Right ventricle myocardium inferior (tissue), 1 donor: ENCODE measurements at places on chromosomes 4 and X. TPM values are rescaled to one million over a fixed set of nuclear protein-coding genes. Genes with fewer than 3 reads are reported as not detected.

CXorf49 gene
- not detected for total RNA-seq

GRCh38 chrX:14267216-14267615 is 237.5 kb upstream of the GEMIN8 start:
- DNase-seq: no peak

- DNase-seq: no peak
Observed at GRCh38 chr4:98930311-98930865, 1.5 kb upstream of the EIF4E start.

- no peak for DNase-seq
Observed at GRCh38 chrX:53715346-53715924, 28.9 kb upstream of the HUWE1 start.

GRCh38 chrX:34956916-34957315 is 14.3 kb downstream of the FAM47B start:
- no peak for DNase-seq

CHST7 gene
- 15.1 TPM for total RNA-seq

GLRA2 gene
- total RNA-seq: not detected

CT45A3 gene
- not detected for total RNA-seq

- no peak for DNase-seq
Observed at GRCh38 chr4:139682741-139683151, 17.1 kb downstream of the MGST2 start.

DNA sequence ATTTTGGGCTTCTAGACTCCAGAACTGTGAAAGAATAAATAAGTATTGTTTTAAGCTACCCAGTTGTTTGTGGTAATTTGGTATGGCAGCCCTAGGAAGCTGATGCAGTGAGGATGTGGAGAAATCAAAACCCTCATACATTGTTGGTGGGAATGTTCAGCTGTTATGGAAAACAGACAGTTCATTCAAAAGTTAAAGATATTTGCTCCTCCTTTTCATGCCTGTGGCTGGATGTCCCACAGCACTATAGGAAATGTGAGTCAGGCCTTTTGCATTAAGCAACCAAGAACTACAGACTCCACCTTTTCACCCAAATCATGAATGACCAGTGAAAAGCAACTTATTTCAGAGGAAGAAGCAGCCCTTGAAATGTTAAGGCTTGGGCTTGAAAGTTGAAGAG is 6.7 kb downstream of the BBS12 start:
- no peak for DNase-seq

RAB40AL gene
- not detected for total RNA-seq

DNA sequence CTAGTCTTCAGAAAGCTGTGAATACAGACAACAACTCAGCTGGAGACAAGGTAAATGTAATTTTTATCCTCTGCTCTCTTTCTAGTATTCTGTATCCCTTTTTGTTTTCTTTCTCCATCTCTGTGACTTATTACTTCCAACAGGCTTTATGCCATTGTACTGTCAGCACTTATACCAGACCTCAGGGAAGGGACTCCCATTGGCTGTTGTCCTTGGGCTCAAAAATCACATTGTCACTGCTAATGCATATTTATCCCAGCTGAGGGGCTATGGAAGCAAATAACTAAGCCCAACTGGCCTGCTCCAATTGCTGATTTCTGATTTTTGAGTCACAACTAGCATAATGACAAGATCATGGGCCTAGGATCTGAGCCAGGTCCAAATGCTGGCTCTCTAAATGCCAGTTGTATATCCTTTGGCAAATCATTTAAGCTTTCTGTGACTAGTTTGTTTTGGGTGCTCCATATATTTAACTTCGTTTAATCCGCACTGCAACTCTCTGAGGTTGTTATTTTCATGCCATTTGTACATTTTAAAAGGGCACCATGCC is 395.1 kb upstream of the GNPDA2 start:
- no peak for DNase-seq

DNA sequence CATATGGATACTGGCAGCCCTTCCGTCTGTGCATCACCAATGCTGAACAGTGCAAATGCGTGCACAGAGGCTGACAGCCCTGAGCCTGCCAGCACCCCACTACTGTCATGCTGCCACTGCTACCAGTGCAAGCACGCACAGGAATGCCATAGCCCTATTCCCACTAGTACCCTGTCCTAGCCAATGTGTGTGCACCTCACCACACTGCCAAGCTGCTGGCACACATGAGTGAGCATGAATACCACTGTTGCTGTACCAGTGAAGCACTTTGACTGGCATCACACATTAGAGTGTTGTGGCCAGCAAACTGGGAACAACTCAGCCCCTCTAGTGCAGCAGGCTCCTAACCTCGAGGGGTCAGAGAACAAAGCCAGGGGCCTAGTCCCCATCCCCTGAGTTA is 102.9 kb upstream of the PCDH10 start:
- DNase-seq: no peak
